Hindlimb muscle (tissue), 1 donor: ENCODE measurements at places on chromosomes 12 and 14. TPM values are rescaled to one million over a fixed set of nuclear protein-coding genes. Genes with fewer than 3 reads are reported as not detected.

GRCh38 chr12:50979369-50980052, 27.2 kb downstream of the HIGD1C start:
- no peak for DNase-seq

- no peak for DNase-seq
Measured at GRCh38 chr14:38047195-38047902, 160.4 kb upstream of the SSTR1 start.

Gene PLEK2
- polyA plus RNA-seq = 0.62 TPM

Gene COX14
- polyA plus RNA-seq = 39.0 TPM

- DNase-seq = no peak
Measured at GRCh38 chr12:127583041-127583440, 683.9 kb upstream of the TMEM132C start.

DNA sequence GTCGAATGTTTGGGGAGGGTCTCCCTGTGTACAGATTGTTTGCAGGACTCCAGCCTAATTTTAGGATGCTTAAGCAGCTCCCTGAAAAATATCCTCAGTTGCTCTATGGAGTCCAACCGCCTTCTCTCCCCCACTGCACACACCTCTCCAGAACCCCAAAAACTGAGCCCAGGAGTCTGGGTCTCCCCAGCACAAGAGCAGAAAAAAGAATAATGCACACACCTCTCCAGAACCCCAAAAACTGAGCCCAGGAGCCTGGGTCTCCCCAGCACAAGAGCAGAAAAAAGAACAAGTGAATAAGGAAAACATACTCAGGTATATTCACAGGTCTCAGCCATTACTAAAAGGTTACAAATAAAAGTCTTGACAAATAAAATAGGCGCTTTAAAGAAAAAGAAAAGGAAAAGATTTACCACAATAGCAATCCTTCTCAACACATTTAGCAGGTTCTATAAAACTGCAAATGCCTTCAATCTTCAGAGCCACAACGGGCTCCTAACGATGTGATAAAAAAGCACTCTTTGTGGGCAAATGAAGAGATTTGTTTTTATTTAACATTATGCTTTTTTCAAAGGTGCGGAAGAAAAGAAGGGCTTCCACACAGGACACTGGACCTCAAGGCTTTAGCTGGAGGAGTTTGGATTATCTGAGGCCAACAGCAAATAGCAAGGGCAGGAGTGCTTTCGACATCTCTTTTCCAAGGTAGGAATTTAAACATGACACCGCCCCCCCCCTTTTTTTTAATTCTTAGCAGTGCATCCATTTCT, 8.2 kb downstream of the BCL11B start:
- DNase-seq = no peak

Gene CLEC6A
- polyA plus RNA-seq = not detected

Gene FIGNL2
- 1.3 TPM for polyA plus RNA-seq

- no peak for DNase-seq
Measured at GRCh38 chr12:24586293-24586692, 362.6 kb downstream of the BCAT1 start.

DNA sequence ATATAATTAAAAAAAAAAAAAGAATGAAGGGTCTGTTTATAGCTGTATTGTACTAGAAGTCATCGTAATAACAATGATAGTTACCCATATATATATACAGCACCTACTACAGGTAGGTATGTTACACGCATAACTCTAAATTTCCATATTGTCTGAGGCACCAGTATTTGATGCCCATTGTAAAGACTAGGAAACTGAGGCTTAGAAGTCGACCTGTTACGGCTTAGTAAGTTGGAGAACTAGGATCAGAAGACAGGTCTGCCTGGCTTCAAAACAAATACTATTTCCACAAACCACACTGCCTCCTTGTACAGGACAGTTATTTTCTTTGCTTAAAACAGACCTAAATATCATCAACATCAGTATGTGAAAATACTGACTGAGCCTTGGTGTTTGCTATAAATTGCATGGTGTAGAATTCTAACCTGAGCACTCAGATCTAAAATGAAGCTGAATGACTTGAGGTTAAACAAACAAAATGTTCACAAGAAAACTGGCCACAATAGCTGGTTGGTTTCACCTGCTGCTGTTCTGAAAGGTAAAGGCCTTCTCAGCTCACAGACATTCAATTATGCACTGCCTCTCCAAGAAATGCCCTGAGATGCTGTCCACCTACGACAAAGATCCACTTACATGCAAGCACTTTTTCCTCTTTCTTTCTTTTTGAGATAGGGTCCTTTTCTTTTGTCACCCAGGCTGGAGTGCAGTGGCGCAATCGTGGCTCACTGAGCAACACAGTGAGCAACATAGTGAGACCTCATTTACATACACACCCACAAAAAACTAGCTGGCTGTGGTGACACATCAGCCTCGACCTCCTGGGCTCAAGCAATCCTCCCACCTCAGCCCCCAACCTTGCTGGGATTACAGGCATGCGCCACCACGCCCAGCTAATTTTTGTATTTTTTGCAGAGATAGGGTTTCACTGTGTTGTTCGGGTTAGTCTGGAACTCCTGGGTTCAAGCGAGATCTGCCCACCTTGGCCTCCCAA, 35.7 kb downstream of the SSH1 start:
- DNase-seq = no peak

DNA sequence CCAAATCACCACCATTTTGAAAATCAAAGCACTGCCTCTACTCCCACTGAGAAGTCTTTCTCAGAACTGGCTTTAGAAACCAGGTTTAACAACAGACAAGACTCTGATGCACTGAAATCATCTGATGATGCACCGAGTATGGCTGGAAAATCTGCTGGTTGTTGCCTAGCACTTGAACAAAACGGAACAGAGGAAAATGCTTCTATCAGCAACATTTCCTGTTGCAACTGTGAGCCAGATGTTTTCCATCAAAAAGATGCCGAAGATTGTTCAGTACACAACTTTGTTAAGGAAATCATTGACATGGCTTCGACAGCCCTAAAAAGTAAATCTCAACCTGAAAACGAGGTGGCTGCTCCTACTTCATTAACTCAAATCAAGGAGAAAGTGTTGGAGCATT, 115.0 kb upstream of the NPAS3 start:
- no peak for DNase-seq

Gene BATF
- polyA plus RNA-seq = 1.0 TPM
